ENCODE measurements at places on chromosomes 13 and 19. TPM values are rescaled to one million over a fixed set of nuclear protein-coding genes. Genes with fewer than 3 reads are reported as not detected.
A peak's percentile ranks its signal among the peaks of the same experiment; 100 is the strongest.

DNA sequence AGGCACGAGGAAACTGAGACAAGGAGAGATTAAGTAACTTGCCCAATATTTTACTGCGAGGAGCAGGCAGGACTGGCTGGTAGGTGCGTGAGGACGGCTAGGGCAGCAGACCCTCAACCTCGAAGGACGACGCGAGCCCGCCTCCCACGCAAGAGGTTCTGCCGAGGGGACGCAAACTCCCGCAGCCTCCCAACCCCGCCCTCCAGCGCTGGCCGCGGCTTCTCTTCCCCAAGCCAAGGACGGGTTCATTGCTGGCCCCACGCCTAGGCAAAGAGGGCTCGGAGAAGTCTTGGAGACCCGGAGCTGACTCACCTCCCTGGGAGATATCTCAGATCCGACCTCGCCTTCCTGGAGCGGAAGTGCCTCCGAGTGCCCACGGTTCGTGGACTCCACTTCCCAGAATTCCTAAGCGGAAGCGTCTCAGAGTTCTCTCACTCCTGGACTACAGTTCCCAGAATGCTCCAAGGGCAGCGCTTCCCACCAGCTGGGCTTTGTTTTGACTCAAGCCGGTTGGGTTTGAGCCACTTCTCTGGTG lies at the start of gene ZNF235:
Gene ZNF235, minus strand, starts transcription at position 367 of the 535 bp plus-strand sequence. CDS start 1,621 bp downstream, outside the sequence.
- DNase-seq, result peak; percentile 99
- peaks cover 4% of the 10 kb centered on the region for H3K4me1 ChIP-seq
- peak within 1 kb of the TSS; percentile 90 for H3K4me3 ChIP-seq
- peaks cover 19% of the 10 kb centered on the region for H3K36me3 ChIP-seq
- H3K27ac ChIP-seq, result peak within 1 kb of the TSS; percentile 64

The GNG7 gene
- total RNA-seq, result 0.22 TPM

The SCEL gene
- total RNA-seq, result 1.3 TPM

The CERS4 gene
- total RNA-seq, result 1.1 TPM

GRCh38 chr13:112453207-112453829 lies 77.2 kb downstream of the SPACA7 start:
- DNase-seq, result no peak
- H3K36me3 ChIP-seq, result no peaks in the 10 kb centered on the region
- H3K4me3 ChIP-seq, result no peak overlapping the region
- H3K27ac ChIP-seq, result no peak overlapping the region

DNA sequence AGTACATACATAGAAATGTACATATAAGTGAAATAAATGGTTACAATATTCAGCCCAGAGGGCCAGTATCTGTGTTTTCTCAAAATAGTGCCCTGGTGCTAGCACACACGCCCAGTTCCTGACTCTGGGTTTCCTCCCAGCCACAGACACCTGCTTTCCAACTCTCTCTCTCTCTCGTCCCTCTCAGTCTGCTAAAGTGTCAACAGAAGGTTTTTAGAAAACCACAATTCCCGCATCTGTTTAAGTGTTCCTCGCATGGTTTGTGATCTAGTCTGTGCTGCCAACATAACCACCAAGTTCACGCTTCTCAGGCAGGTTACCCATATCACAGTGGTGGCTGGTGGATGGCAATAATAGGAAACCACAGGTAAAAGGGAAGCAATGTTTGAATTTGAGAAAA lies 17.8 kb upstream of the UPF3A start:
- no peak overlapping the region for H3K4me3 ChIP-seq
- no peaks in the 10 kb centered on the region for H3K4me1 ChIP-seq
- no peak for DNase-seq
- H3K36me3 ChIP-seq, result peaks cover 90% of the 10 kb centered on the region

DNA sequence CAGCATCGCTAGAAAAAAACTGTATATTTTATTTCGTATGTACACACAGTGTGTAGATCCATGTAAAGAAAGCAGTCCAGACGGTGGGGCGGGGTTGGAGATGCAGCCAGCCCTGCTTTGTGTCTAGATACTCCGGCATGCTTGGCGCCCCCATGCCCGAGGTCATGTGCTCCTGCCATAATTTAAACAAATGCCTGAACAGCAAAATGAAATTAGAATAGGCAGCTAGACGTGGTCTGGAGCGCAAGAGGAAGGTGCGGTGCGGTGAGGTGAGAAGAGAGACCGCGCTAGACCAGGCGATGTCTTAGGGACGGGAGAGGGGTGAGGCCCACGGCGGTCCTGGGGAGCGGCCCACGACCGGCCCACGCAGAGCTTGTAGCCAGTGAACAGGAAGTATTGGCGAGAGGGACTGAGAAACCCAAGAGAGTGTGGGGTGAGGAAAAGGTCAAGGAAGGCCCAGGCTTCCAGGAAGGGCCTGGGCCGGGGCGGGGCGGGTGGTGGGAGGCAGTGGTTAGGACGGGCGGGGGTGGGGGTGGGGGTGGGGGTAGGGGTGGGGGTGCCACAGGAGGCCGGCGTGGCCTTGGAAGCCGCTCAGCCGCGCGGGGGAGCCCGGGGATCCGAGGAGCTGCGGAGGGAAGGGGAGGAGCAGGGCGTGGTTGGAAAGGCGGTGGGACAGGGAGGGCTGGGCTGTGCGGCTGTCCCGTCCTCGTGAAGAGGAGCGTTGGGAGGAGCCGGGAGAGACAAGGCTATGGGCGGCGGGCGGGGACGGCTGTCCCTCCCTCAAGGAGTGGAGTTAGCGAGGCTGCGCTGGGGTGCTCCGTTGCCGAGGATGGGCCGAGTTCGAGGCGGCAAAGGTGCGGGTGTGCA lies 254.7 kb upstream of the SGCG start:
- DNase-seq, result no peak
- H3K4me1 ChIP-seq, result no peaks in the 10 kb centered on the region
- H3K27ac ChIP-seq, result no peak overlapping the region
- H3K27me3 ChIP-seq, result no peaks in the 10 kb centered on the region

DNA sequence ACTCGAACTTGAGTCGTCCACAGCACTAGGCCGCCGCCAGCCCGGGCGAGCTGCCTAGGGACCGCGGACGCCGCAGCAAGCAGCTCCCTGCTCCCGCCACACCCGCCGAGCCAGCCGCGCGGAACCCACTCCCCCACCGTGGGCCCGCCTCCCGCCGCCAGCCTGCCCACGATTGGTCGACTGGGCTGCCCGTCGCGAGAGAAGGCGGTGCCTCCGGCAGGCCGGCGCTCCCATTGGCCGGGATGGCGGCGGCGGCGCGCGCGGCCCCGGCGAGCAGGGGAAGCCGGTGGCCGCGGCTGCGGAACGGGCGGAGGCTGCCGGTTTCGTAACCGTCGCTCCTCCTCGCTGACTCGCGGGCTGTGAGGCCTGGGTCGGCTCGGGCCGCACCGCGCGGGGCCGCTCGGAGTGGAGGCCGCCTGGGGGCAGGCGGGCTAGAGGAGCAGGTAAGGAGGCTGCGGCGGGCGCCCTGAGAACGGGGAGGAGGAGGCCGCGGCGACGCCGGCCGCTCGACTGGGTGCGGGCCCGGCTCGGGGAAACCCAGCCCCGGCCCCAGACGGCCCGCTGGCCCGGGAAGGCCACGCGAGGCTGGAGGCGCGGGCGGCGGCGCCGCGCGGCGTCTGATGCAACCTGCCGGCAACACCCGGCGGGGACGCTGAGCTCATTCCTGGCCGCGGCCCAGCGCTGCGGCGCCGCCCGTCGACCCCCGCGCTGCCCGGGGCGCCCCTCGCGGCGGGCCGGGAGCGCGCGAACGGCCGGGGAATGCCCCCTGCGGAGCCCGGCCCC lies at the start of gene CEBPG:
Gene CEBPG, plus strand, starts transcription at position 257 of the 783 bp plus-strand sequence. CDS start 5,531 bp downstream, outside the sequence.
- peaks cover 8% of the 10 kb centered on the region for H3K36me3 ChIP-seq
- H3K4me1 ChIP-seq, result peaks cover 40% of the 10 kb centered on the region
- H3K27ac ChIP-seq, result peak within 1 kb of the TSS; percentile 94

DNA sequence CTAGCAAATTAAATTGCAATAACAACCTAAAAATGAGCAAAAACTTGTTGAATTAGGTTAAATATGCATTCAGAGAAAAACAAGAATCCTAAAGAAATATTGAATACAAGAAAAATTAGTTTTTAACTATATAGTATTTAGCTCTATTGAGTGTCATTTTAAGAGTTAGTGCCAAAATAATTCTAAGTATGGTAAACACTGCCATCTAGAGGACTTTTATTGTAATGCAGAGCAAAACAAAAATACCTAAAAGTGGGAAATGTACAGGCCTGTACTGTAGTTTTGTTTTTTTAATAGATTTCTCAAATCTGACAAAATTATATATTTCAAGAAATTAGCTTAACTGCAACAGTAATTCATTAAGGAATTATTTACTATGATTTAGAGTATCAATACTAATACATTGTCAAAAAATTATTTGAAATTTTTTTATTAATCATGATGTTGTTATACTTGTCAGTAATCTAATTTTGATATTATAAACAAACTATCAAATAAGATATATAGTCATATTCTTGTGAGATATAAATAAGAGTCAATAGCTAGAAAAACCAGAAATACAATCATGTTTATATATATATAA lies 8.2 kb upstream of the PCDH9 start:
- no peak overlapping the region for H3K4me3 ChIP-seq
- H3K27ac ChIP-seq, result no peak overlapping the region
- DNase-seq, result peak; percentile 46
- peaks cover 5% of the 10 kb centered on the region for H3K4me1 ChIP-seq

- no peak overlapping the region for H3K27ac ChIP-seq
- H3K4me1 ChIP-seq, result no peaks in the 10 kb centered on the region
- no peaks in the 10 kb centered on the region for H3K36me3 ChIP-seq
- no peak overlapping the region for H3K4me3 ChIP-seq
- DNase-seq, result no peak
Observed at GRCh38 chr19:13530720-13531119, 24.4 kb upstream of the CACNA1A start.

GRCh38 chr19:17648097-17648660 lies 40.0 kb downstream of the UNC13A start:
- H3K4me3 ChIP-seq, result no peak overlapping the region
- peaks cover 19% of the 10 kb centered on the region for H3K27me3 ChIP-seq
- no peak for DNase-seq
- H3K36me3 ChIP-seq, result no peaks in the 10 kb centered on the region

GRCh38 chr13:37123337-37123736 lies 17.9 kb upstream of the CSNK1A1L start:
- H3K4me1 ChIP-seq, result no peaks in the 10 kb centered on the region
- DNase-seq, result no peak
- no peaks in the 10 kb centered on the region for H3K36me3 ChIP-seq
- H3K27ac ChIP-seq, result no peak overlapping the region
- no peaks in the 10 kb centered on the region for H3K27me3 ChIP-seq

The IFNL1 gene
- total RNA-seq, result not detected

GRCh38 chr19:23482829-23483228 lies 87.6 kb upstream of the ZNF91 start:
- peak; percentile 32 for DNase-seq
- H3K4me3 ChIP-seq, result no peak overlapping the region
- no peaks in the 10 kb centered on the region for H3K36me3 ChIP-seq

The ZNF763 gene
- 0.23 TPM for total RNA-seq

The RAVER1 gene
- 31.5 TPM for total RNA-seq

GRCh38 chr13:95479731-95480130 lies 72.8 kb upstream of the CLDN10 start:
- H3K4me3 ChIP-seq, result no peak overlapping the region
- H3K27ac ChIP-seq, result no peak overlapping the region
- H3K27me3 ChIP-seq, result no peaks in the 10 kb centered on the region
- no peaks in the 10 kb centered on the region for H3K36me3 ChIP-seq

DNA sequence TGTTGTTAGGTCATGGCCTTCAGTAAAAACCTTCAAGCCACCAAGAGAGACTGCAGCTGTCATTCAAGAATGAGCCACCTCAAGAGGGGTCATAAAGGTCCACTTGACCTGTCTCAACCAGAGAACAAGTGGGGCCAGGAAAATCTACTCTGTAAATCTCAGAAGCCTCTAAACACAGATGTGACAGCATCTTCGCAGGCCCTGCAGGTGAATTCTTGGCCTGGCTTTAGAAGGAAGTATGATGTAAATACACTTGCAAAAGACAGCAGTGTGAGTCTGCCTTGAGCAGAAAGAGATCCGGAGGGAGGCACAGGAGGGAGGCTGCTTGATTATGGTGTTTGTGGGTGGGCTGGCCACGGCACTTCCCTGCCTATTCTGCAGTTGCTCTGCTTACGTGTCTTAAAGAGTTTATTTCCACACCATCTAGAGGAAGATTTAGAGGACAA lies 1082.9 kb downstream of the UQCRFS1 start:
- H3K4me1 ChIP-seq, result no peaks in the 10 kb centered on the region
- H3K36me3 ChIP-seq, result no peaks in the 10 kb centered on the region
- H3K27ac ChIP-seq, result no peak overlapping the region

DNA sequence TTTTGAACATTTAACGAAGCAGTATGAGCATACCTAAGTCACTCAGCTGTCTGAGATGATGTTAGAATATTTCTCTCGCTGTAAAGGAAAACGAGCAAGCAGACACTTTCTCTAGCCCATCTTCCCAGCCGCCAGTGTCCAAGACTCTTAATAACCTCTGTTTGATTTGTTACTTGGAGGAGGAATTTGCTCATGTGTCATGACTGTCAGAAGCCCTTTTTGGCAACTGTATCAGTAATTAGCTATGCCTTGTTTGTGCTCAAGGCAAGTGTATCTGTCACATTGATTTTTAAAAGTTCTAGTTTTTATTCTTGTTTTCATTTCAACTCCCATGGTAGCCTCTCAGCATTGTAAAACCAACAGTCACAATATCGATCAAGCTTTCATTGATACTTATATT lies 828.4 kb upstream of the SLC10A2 start:
- H3K27ac ChIP-seq, result no peak overlapping the region
- no peaks in the 10 kb centered on the region for H3K4me1 ChIP-seq
- no peak overlapping the region for H3K4me3 ChIP-seq
- H3K36me3 ChIP-seq, result no peaks in the 10 kb centered on the region
- no peak for DNase-seq

- DNase-seq, result no peak
- H3K4me1 ChIP-seq, result no peaks in the 10 kb centered on the region
- H3K27me3 ChIP-seq, result no peaks in the 10 kb centered on the region
- H3K4me3 ChIP-seq, result no peak overlapping the region
Observed at GRCh38 chr13:36778083-36778671, 40.8 kb upstream of the RFXAP start.

DNA sequence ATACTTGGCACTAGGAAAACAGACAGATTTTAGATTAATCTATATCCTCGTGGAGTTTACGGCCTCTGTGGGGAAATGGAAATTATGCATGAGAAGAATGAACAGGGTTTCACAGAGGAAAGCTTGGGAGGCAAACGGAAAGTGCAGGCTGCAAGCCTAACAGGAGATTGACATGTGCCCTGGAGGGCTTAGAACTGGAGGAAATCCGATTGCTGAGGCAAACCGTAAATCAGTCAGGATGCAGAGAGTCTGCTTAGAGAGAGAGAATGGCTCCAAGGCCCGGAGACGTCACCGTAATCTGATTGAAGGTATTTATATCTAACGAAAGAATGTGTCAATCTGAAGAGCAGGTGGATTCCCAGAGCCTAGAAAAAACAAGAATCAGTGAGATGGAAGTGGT lies 143.2 kb downstream of the KATNAL1 start:
- H3K4me3 ChIP-seq, result no peak overlapping the region
- H3K27me3 ChIP-seq, result no peaks in the 10 kb centered on the region
- H3K27ac ChIP-seq, result no peak overlapping the region
- DNase-seq, result no peak
- H3K36me3 ChIP-seq, result no peaks in the 10 kb centered on the region

GRCh38 chr13:51865838-51866237 lies 4.1 kb downstream of the CCDC70 start:
- peaks cover 19% of the 10 kb centered on the region for H3K27me3 ChIP-seq
- H3K36me3 ChIP-seq, result no peaks in the 10 kb centered on the region
- no peaks in the 10 kb centered on the region for H3K4me1 ChIP-seq
- no peak for DNase-seq
